ENCODE measurements at places on chromosomes 3 and 15.

GRCh38 chr3:100538339-100538706 lies 45.9 kb downstream of the TMEM45A start:
- peak; percentile 57 for DNase-seq

DNA sequence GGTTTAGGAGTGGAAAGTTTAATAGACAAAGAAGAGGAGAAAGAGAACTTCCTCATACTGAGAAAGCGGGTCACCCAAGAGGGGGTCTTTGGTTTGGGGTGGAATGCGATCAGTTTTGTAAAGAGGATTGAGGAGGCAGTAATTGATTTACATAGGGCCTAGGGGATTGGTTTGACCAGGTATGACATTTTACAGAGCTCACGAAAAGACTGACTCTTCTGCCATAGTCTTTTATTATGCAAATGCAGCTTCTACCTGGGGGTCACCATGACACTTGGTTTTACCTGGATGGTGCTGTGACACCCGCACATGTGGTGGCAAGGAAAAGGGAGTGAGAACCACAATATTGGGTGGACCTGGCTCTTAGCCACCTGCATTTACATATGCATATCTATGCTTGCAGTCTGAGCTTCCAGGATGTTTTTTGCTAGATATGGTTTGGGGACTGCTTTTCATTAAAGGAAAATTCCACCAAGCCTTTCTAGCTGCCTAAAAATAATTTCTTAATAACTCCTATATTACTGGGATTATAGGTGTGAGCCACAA lies 6.9 kb upstream of the NME9 start:
- no peak for DNase-seq

- DNase-seq: no peak
Observed at GRCh38 chr15:39783244-39783820, 691 bp upstream of the FSIP1 start.

DNA sequence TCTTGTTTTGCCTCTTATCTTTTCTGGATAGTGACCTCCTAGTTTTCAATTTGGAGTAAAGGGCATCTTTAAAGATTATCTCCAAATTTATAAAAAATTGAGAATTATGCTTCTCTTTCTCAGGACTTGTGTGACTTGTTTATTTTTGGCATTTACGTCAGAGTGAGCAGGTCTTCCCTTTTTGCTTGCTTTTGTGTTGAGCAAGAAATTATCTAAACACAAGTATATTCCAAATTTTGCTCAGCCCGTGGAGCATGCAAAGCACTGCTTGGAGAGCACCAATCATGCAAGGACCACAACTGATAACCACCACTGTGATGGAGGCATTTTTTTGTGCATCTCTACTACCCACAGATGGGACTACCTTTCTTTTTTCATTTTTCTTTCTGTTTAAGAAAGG lies 7.1 kb downstream of the SLC25A26 start:
- no peak for DNase-seq

DNA sequence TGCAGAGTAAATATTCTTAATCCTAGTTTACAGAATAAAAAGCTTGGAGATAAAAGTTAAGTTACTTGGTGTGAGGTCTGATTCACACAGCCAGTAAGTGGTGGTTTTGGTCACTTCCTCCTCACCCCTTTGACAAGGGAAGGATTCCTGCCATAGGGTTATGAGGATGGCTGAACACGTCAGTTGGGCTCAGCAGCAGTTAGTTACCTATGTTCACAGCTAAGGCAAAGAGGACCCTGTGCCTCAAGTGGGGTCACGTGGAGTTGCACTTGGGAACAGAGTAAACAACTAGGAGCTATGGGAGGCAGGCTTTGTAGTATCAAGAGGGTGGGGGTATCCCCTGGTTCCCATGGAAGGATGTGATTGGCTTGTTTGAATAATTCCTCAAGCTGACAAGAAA lies 232.2 kb downstream of the UBE2E2 start:
- no peak for DNase-seq

DNA sequence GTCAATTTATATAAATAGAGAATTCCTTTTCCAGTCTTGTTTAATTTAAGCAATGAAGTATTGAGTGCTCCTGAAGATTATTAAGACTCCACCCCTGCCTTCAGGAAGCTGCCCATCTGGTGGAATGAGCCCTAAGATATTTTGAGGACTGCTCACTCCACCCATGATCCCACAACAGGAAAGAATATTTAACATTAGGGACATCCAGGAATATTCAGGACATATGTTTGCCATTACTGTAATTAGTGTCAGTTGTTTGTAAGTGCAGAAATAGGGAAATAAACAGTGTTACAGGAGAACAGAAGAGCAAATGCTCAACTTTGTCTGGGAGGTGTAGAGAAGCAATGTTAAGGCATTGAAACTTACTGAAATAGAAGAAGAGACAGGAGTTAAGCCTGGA lies 375.0 kb downstream of the ROBO2 start:
- DNase-seq: no peak

GRCh38 chr3:112007633-112008032 lies 8.9 kb downstream of the TAGLN3 start:
- DNase-seq: no peak

- DNase-seq: no peak
Observed at GRCh38 chr3:76028774-76029173, 243.4 kb upstream of the ZNF717 start.

GRCh38 chr15:70794596-70795310 lies 31.4 kb upstream of the UACA start:
- DNase-seq: no peak

- DNase-seq: no peak
Observed at GRCh38 chr3:66411474-66411873, 89.3 kb downstream of the LRIG1 start.

- DNase-seq: peak; percentile 43
Observed at GRCh38 chr3:192082730-192083660, 622.0 kb downstream of the PYDC2 start.

DNA sequence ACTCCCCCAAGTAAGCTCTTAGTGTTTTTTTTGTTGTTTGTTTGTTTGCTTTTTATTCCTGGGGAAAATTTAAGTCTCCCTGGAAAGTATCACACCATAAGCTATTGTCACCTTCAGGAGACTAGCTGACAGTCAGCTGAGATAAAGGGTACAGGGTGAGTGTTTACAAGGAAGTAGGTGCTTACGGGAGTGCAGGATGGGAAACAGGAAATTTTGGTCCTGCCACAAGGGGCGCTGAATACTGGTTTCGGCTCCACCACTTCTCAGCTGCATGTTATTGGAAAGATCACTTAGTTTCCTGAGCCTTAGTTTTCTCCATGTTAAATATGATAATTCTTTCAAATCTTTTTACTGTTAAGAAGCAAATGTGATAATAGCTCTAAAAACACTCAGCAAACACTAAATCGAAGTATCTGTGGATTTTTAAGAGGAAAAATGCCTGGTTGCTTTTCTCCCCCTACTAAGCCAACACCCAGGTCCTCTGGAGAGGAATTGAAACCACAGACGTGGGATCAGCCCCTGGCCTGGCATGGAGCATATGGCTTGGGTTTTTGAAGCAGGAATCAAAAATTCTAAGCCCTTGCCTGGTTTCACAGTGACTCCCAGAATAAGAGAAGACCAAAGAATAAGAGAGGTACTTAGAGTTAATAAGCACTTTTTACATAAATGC lies 90.7 kb downstream of the SCN11A start:
- peak; percentile 24 for DNase-seq

DNA sequence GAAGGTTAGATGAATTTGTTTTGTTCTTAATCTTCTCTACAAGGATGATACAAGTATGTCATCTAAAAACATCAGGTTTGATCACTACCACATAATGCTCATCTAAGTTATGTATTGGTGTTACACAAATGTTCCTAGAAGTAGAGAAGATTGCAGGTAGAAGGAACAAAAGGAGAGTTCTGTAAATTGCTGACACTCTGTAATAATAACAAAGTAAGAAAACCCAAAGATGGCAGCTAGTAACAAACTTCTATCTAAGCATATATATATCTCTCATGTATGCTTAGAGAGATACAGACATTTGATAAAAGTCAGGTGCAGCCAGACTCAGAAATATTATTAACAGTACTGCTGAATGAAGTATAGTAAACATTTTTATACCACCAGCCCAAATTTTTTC lies 20.2 kb upstream of the CFAP44 start:
- DNase-seq: no peak

DNA sequence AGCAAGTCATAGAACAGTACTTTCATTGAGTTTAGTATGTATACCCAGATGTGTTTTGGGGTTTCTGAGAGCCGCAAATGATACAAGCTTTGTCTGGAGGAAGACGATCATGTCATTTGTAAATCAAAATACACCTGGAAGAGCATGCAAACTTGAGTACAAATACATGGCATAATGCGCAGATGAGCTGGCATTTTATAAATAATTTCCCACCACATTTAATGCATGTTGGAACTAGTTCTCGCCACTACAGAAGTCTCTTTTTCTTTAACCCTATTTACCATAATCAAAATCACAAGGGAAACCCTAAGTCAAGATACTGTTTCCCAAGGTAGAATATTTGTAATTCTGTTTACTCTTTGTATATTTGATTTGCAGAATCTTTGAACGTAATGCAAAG lies 318.6 kb downstream of the EPHA3 start:
- peak; percentile 20 for DNase-seq

GRCh38 chr3:99532246-99532645 lies 106.1 kb upstream of the COL8A1 start:
- peak; percentile 54 for DNase-seq

GRCh38 chr15:96487245-96487644 lies 156.7 kb downstream of the NR2F2 start:
- no peak for DNase-seq

- DNase-seq: no peak
Observed at GRCh38 chr15:66885281-66885915, 180.0 kb upstream of the SMAD3 start.

GRCh38 chr15:72967811-72968530 lies 84.3 kb upstream of the NEO1 start:
- DNase-seq: no peak

DNA sequence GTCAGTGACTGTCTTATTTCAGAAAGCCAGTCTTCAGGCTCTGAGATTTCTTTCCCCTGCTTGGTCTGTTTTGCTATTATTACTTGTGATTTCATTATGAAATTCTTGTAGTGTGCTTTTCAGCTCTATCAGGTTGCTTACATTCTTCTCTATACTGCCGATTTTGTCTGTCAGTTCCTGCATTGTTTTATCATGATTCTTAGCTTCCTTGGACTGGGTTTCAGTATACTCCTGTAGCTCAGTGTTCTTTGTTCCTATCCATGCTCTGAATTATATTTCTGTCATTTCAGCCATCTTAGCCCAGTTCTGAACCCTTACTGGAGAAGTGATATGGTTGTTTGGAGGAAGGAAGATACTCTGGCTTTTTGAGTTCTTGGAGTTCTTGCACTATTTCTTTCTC lies 40.5 kb downstream of the CEP63 start:
- no peak for DNase-seq

GRCh38 chr3:160097478-160097877 lies 108.8 kb downstream of the IL12A start:
- DNase-seq: no peak

DNA sequence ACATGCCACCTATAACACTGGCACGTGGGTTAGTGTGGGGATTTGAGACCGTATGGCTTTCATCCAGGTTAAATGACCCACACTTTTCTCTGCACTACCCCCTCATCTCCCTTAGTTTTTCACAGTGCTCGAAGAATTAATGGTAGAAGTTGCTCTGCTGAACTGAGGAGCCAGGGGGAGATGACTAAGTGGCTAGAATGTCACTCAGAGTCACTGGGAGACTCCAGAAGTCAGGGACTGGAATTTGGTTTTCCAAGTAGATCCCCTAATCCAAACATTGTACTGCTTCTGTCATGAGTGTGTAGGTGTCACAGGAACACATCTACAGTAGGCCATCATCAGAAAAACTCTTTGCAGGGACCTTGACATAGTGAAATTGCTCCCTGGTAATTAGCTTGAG lies 181.0 kb upstream of the RASGRP1 start:
- no peak for DNase-seq

- no peak for DNase-seq
Observed at GRCh38 chr15:62592920-62593319, 427.8 kb upstream of the C2CD4B start.

GRCh38 chr15:59251001-59251845 lies 44.6 kb downstream of the LDHAL6B start:
- no peak for DNase-seq

DNA sequence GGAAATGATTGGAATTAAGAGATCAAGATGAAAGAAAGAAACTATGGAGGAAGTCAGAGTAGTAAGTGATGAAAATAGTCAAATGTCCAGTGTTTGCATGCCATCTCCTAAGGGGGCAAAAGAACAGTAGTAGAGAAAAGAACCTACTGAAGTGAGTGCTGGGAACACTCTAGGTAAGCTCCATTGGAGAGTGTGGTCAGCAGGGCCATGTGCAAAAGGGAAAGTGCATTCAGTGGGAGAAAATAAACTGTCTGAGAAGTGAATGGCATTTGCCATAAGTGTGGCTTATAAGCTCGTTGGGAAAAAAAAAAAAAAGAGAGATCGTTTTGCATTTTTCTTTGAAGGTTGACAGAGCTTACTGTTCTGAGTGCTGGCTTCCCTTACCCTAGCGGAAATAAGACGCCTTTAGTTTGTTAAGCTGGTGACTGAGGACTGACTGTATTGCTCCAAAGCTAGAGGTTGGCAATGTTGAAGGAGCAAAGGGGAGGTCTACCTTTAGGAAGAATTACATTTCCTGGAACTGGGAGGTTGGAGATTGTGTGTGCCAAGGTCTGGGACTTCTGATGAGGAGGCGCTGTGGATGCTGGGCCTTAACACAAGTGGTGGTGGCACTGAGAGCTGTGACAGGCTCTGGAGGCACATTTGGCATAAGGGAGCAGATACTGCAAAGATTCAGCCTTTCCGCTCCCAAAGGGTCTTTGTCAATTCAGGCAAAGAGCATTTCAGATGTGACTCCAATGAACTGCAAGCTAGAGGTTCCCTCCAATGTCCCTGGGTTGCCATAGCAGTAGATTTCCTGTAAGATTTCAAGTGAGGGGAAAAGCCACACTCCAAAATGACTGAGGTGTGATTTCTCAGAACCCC lies 287.8 kb upstream of the SATB1 start:
- no peak for DNase-seq

DNA sequence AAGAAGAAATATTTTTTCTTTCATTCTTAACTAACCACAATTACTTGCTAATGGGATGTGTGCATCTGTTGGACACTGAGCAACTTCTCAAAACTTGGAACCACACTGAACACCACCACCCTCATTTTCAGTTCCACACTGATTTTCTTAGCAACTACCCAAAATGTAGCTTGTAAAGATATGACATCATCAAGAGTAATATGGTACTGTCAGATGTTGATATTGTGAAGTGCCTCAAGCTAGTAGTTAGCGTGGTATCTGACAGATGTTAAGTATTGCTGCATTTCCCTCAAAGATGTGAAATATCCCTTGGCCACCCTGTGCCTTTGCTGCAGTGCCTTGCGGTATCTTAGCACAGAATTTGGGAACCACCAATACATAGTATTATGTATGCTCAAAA lies 9.3 kb downstream of the RFTN1 start:
- no peak for DNase-seq
